ENCODE measurements at places on chromosomes 11 and 22.

DNA sequence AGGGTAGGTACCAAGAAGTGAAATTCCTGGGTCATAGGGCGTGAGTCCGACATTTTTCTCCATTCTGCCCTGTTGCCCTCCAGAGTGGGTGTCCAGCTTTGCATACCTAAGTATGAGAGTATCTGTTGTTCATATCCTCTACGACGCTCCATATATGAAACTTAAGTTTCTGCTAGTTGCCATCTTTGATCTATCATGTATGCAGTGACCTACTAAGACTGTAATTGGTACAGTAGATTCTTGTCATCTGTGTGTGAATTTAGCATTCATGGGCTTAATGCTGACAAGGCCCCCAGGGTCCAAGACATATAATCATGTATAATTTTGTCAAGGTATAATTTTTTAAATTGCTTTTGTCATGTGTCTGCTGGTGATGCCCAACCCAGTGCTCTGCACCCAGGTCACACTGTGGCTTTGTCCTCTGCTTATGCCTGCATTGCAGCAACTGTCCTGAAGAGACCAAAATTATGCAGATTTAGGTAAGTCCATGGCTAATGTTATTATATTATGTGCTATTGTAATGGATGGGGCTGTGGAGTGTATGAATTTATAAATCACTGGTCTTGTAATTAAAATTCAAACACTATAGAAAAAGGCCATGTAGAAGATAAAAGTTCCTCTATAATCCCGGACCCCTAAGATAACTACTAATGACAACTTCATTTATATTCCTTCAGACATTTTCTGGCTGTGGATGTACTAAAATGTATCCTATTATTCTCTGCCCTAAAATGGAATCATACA, 12.2 kb downstream of the NEAT1 start:
- no peak for DNase-seq

GRCh38 chr22:48856308-48856615, 971.4 kb downstream of the BRD1 start:
- DNase-seq: no peak

GRCh38 chr11:35548925-35549561, 23.6 kb upstream of the PAMR1 start:
- no peak for DNase-seq

DNA sequence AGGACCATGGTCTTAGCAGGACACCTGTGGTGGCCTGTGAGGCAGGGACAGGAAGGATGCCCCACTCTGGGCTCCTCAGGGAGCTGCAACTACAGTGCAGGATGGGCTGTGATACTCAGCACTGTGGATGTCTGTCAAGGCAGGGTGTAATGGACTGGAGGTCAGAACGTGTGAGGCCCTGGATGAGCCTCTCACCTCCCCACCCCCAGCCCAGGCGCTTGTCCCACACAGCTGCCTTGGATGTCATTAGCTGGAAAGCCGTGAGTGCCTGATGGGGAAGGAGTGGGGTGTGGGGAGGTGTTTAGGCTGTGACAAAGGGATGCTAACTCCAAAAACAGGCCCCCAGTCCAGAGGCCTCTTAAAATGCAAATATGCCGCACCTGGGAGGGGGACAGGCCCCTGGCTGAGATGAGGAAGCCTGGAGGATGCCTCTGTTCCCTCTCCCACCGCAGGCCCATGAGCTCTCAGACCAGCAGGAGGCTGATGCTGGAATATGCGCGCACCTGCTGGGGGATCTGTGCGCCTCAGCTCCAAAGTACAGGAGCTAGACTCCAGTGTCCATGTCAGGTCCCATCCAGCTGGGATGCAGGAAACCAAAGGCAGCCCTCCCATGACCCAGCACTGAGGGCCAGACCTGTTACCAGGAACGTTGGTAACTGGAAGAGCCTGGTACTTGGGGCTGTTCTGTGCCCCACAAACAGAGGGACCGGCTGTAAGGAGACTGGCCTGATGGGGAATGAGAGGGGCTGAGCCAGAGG, 25.1 kb downstream of the RSPH14 start:
- no peak for DNase-seq

GRCh38 chr11:9691865-9692264, 28.0 kb downstream of the SWAP70 start:
- no peak for DNase-seq

DNA sequence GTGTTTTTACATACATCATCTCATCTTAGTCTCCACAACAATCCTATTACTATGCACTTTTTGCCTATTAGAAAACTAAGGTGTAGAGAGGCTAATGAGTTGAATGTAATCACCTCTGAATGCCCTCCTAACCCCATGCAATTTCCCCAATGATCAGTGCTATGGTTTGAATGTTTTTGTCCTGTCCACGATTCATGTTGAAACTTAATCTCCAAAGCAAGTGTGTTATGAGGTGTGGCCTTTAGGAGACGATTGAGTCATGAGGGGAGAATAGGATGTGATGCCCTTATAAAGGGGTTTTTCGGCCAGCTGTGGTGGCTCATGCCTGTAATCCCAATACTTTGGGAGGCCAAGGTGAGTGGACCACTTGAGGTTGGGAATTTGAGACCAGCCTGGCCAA, 2.0 kb upstream of the CCDC73 start:
- DNase-seq: no peak

DNA sequence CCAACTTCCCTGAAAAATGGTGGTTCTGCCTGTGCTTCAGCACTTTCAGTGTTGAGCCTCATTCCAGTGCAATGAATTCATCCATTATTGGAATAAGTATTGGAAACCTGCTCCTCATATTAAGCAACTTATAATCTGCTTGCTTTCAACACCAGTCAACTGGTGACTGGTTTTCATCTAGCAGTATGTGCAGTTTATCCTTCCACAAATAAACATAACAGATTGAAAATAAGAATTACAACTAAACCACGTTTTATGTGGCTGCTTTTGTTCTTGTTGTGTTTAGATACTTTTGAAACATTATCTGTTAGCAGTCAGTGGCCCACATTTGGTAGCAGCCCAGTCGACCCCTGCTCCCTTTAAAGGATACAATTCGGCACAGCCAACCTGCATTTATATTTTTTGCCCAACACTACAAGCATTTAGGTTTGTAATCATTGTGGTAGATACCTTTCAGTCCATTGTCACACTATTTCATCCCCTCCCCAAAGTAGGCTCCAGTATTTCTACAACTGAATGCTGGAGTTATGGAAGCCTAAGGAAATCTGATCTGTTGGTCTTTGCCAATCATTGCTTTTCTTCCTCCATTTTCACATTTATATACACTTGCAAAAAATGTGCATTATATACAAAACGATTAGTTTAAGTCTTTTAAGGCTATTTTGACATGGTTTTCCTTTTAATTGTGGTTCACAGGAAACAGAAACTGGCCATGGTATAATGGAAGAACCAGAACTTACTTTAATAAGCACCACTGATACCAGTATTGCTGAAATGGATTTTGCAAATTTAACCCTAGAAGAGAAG, 13.1 kb downstream of the TAF1D start:
- DNase-seq: no peak

- DNase-seq: no peak
Measured at GRCh38 chr22:39661842-39662685, 91.5 kb downstream of the CACNA1I start.

- DNase-seq: no peak
Measured at GRCh38 chr11:86594746-86595145, 77.7 kb downstream of the ME3 start.
